ENCODE measurements at places on chromosomes 7 and 10.

DNA sequence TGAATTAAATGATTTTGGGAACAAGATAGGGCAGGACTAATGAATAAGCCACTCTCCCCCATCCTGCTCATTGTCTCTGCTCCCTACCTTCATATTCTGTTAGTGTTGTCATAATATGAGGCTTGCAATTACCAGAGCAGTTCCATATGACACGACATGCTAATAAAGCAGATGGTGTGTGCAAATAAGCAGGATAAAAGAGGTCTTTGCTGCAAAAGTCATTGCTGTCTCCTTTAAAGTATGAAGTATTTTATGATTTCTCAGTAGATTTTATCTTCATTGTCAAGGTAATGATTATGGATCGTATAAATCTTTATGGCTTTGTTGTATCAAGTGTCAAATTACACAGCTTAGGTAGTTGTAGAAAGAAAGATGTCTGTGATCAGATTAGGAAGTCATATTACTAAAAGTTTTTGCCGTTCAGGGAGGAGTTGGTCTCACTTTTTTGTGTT lies 114.8 kb downstream of the SDK1 start:
- DNase-seq = no peak

GRCh38 chr7:116542618-116543017 lies 17.8 kb downstream of the CAV1 start:
- DNase-seq = no peak

DNA sequence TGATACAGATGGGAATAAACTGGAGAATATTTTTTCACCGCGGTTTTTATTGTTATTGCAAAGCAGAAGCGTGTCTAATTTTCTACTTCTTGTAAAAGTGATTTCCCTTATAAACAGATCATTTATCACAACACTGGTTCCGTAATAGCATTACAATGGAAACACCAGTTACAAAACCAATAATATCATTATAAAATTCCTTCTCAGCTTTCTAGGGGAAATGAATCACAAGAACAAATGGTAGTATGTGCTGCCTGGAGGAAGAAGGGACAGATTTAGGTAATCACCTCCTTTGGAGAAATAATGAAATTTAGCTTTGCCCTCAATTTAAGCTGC lies 2.4 kb upstream of the CCDC6 start:
- no peak for DNase-seq

- DNase-seq = no peak
Measured at GRCh38 chr7:78179827-78180477, 381.4 kb downstream of the PHTF2 start.

DNA sequence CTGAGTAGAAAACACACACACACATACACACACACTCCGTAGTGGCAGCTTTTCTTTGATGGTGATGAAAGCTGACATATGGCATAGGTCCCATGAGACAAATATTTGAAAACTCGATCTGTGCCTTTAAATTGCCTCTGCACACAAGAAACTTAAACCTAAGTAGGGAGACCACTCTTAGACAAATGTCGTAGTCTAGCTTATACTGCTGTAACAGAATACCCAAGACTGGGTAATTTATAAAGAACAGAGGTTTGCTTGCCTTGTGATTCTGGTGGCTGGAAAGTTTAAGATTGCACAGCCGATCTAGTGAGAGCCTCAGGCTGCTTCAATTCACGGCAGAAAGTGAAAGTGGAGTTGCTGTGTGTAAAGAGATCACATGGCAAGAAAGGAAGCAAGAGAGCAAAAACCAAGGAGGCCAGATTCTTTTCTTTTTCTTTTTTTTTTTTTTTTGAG lies 489.4 kb upstream of the SORCS1 start:
- peak; percentile 61 for DNase-seq

DNA sequence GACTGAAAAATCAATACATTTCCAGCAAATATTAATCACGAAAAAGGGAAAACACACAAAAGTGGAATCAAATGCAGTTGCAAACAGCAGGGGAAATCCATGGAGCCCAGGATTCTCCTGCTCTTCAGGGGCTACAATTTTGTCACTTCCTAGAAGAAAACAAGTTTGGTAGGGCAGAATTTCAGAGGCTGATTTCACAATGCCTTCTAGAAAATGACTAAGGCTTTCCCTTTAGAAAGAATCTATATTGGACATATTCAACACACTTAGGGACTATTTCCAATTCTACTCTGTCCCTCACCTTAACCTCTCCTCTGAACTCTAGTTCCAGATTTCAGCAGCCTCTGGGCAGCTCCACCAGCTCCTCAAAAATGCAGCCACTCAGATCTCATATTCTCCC lies 111.3 kb downstream of the HECTD2 start:
- DNase-seq = peak; percentile 7

GRCh38 chr10:22367471-22367870 lies 22.2 kb downstream of the SPAG6 start:
- DNase-seq = no peak

- DNase-seq = no peak
Measured at GRCh38 chr7:137633133-137633532, 213.6 kb downstream of the DGKI start.

DNA sequence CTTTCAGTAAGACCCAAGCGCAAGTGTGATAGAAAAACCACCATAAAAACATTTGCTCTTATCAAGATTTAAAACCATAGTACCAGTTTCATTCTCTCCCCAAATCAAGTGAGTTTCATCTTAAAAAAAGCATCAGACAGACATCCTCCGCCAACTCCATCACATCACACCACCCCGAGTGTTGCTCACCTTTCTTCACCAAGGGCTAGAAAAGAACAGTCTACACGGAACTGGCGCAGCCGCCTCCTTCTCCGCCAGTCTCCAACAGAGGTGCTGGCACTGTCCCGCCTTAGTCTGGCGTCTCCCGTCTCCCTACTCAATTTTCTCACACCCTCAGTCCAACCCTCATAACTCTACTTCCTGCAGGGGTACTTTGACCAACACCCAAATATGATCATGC lies 46.9 kb upstream of the WIPI2 start:
- no peak for DNase-seq

GRCh38 chr7:101330011-101330484 lies 8.4 kb upstream of the IFT22 start:
- DNase-seq = no peak

- no peak for DNase-seq
Measured at GRCh38 chr10:104429846-104430245, 76.2 kb downstream of the CFAP58 start.

DNA sequence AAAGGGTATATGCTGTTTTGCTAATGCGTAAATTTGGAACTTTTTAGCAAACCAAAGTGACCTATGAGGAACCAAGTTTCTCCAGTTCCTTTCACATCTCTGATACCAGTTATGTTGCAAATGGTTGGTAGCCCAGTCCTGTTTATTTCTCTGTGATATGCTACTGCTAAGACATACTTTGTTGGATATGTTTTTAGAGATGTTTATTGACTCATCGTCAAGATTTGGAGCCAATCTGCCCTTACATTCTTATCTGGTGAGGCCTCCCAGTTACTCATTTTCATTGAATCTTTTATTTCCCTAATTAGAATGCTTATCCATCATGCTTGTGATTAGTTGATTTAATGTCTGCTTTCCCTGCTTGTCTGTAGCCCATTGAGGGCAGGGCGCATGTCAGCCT lies 58.9 kb downstream of the LRGUK start:
- no peak for DNase-seq

- no peak for DNase-seq
Measured at GRCh38 chr7:24082826-24083225, 201.2 kb upstream of the NPY start.

DNA sequence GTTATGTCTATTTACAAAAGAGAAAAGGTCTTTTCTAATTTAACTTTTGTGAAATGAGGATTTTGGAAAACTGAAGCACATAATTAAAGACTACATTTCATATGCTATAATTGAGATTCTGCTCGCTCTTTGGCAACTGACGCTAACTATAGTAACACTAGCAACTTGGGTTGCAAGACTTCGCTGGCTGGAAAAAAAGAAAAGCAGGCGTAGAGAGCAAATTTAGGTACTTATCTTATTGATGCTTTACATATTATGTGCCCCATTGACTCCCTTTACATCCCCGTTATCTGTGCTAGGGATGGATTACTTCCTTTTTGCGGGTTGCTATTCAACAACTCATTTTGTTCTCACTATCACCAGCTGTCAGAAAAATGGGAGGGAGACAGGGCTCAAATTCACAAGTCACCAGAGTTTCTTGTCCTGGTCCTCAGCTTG lies 10.5 kb downstream of the SEMA3C start:
- no peak for DNase-seq

GRCh38 chr10:48554656-48555055 lies 50.2 kb downstream of the ARHGAP22 start:
- DNase-seq = no peak

DNA sequence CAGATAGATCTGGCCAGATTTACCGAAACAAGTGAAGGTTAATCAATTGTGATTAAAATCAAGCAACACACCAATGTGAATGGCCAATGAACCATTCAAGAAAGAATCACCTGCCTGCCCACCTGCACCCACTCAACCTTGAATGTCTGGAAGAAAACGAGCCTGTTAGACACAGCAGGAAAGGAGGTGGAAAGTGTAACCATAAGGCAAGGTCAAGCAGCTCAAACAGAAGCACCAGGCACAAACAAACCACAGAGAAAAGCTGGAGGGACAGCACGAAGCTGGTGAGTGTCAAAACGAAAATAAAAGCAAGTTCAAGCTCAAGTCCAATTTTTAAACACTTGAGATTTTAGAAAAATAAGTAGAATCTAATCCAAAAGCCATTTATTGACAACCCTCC lies 64.9 kb downstream of the STEAP1B start:
- DNase-seq = no peak

GRCh38 chr7:101333912-101334311 lies 12.3 kb upstream of the IFT22 start:
- peak; percentile 75 for DNase-seq

DNA sequence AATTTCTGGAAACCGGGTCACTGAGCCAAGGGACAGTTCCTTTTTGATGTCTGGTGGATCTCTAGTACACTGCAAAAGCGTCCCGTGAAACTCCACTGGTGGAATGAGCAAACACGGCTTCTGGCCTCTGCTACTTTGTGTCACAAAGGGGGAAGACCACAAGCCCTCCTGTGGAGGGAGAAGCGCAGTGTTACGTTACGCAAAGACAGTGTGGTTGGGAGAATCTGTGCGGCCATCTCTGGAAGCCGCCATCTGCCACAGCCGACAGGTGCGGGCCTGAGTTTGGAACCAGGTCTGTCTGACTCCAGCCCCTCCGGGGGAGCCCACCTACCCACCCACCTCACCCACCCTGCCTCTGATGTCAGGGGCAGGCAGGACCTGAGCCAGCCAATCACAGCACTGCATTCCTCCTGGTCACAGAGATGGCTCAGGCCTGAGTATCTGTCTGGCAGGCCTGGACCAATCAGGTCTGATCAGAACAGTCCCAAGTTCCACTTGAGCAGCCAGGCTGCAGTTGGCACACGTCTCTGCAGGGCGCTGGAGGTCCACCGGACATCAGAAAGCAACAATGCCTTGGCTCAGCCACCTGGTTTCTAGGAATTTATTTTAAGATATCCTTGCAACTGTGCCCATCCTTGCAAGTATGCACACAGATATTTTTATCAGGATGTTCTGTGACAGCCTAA lies 3.0 kb upstream of the CYP2W1 start:
- peak; percentile 61 for DNase-seq

DNA sequence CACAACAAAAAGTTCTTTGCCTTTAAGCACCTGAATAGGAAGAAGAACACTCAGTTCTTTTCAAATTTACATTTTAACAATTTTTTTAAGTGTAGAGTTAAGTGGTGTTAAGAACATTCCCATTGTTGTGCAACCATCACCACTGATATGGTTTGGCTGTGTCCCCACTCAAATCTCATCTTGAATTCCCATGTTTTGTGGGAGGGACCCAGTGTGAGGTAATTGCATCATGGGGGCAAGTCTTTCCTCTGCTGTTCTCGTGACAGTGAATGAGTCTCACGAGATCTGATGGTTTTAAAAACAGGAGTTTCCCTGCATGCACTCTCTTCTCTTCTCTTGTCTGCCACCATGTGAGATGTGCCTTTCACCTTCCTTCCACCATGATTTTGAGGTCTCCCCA lies 155.7 kb downstream of the PLXNA4 start:
- no peak for DNase-seq

- DNase-seq = no peak
Measured at GRCh38 chr10:26946102-26946811, 85.5 kb upstream of the ABI1 start.

GRCh38 chr7:36653008-36653662 lies 71.2 kb downstream of the AOAH start:
- no peak for DNase-seq

- no peak for DNase-seq
Measured at GRCh38 chr7:19537942-19538401, 170.9 kb downstream of the POLR1F start.

DNA sequence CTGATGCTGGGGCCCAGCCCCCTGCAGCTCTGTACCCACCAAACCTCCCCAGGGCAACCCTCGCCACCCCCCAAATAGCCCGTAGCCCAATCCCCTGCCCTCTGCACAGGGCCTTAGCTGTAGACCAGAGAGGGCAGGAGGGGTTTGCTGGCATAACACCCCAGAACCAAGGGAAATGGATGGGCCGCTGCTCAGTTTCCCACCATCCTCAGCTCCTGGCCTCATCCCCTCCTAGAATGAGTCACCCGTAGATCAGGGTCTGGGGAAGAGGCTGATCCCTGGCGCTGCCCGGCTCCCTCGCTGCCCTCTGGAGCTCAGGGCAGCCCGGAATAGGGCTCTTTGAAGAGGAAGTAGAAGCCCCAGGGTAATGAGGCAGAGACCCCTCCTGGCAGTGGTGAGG lies 31.2 kb downstream of the LDB3 start:
- DNase-seq = no peak

DNA sequence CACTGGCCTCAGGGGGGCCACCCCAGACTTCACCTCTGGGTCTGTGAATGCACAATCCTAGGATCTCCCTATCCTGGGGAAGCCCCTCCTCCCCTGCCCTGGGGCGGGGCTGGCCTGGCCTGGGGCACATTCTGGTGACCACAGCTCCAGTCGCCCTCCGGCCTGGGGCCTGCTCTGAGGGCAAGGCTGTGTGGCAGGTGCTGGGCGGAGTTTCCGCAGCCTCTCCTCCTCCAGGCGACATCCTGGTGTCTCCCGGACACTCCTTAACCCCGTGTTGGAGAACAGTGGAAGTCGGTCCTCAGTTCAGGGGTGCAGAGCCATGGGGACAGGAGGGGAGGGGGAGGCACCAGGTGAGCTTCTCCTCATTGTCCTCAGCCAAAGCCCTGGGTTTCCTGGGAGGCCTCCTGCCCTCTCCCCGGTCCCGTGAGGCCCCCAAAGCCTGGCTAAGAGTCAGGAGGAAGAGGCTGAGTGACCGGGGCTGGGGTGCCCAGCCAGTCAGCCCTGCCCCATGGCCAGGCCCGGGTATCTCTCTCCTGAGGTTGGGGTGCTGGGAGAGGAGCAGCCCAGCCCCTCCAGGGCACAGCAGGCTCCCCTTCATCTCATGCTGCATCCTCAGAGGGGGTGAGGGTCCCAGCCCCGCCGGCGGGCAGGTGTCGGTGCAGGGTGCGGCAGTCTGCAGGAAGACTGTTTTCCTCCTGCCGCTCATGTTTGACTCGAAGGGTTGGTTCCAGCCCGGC lies 22.6 kb downstream of the UNCX start:
- DNase-seq = no peak
